ENCODE measurements at places on chromosomes 4 and X.

- no peak for DNase-seq
Measured at GRCh38 chr4:41857226-41857641, 78.0 kb upstream of the TMEM33 start.

GRCh38 chr4:16864199-16864598 lies 34.2 kb downstream of the LDB2 start:
- no peak for DNase-seq

GRCh38 chr4:57763070-57763469 lies 652.9 kb upstream of the IGFBP7 start:
- no peak for DNase-seq

DNA sequence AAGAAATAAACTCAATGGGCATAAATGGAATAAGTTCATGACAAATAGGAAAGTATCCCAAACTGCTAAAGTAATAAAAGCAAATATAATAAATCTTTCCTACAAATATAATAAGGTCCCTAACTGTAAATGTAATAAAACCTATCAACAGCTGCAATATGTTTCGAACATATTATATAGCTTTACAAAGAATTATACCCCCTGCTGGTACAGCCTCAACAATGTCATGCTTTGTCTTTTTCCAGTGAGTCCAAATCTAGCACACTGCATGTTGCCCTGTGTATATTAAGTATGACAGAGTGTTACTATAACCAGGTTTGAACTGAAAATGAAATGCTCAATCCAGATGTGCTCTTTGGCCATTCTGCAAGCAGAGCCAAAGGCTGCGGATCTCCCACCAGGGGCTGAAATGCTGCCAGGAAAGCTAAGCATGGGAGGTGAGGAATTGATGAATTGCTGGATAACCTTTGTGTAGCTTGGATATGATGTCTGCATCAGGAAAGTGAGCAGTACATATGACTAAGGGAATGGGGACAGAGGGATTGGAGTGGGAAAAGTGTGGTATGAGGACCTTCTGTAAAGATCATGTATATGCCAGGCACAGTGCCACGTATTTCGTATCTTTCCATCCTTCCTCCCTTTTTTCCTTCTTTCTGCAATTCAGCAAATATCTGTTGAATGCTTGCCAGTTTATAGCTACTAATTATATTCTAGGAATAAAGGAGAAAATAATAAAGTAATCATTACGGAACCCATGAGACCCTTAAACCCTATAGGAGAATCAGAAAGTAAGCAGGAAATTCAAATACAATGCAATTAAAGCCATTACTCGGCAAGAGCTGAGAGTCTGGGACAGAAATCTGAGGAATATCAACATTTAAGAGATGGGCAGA lies 954.6 kb upstream of the LCORL start:
- no peak for DNase-seq

GRCh38 chr4:3765271-3766035 lies 732 bp upstream of the ADRA2C start:
- DNase-seq: no peak

- no peak for DNase-seq
Measured at GRCh38 chr4:96776920-96777527, 937.1 kb downstream of the PDHA2 start.

- no peak for DNase-seq
Measured at GRCh38 chrX:48966796-48967579, 4.7 kb downstream of the KCND1 start.

DNA sequence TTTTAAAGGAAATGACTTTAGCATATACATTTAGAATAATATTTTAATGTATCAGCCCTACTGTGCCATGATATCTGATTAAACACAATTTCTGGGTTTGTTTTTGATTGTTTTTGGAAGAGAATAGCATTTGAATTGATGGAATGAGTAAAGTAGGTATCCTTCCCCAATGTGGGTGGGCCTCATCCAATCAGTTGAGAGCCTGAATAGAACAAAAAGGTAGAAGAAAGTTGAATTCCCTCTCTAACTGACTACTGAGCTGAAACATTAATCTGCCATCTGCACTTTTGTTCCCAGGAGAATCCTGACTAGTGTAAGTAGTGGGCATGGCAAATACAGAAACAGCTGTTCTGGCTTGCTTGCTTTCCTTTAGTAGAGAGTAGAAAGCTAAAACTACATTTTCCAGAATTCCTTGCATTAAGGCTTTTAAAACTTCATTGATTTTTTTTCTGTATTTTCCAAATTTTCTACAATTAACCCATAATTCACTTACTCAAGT lies 9.7 kb upstream of the SEC24D start:
- no peak for DNase-seq

DNA sequence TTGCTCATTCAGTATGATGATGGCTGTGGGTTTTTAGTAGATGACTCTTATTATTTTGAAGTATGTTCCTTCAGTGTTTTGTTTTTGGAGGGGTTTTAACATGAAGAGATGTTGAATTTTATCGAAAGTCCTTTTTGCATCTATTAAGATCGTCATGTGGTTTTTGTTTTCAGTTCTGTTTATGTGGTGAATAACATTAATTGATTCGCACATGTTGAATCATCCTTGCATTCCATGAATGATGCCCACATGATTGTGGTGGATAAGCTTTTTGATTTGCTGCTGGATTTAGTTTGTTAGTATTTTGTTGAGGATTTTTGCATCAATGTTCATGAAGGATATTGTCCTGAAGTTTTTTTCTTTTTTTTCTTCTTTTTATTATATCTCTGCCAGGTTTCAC lies 347.4 kb upstream of the EPHA5 start:
- peak; percentile 24 for DNase-seq

- peak; percentile 9 for DNase-seq
Measured at GRCh38 chrX:67574696-67575095, 30.9 kb downstream of the AR start.

GRCh38 chr4:132169660-132170059 lies 979.4 kb upstream of the PCDH10 start:
- no peak for DNase-seq

DNA sequence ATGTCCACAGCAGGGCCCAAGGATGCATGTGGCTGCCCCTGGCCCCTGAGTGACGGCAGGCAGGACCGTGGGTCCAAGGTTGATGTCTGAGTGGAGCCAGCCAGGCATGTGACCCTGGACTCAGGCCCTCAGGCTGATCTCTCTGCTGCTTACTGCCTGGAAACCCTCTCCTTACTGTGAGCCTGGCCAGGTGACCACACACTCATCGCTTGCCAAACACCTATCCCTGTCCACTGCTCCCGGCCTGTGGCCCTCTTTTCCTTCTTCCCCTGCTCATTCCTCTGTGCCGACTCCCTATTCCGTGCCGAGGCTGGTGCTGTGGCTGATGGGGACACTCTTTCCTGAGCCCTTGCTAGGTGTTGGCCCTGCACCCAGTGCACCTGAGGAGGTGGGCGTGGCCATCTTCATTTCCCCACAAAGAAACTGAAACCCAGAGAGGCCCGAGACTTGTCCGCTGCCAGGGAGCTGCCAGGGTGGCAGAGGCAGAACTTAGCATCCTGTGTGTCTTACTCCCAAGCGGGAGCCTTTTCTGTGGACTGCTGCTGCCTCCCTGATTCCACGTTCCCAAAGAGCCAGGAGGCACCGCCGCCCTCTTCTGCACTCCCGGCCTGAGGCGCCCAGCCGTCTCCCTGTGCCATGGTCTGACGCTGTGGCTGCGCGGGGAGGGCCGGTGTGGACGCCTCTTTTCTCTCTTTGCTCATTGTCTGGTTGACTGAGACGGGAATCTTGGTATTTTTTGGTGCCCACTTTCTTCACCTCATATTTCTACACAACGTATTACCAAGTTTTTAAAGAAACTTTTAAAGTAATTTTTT lies 11.2 kb upstream of the RNF4 start:
- DNase-seq: no peak

- no peak for DNase-seq
Measured at GRCh38 chr4:167233685-167234315, 494 bp downstream of the SPOCK3 start.

Data from foreskin melanocyte (primary cell).